ENCODE measurements at places on chromosomes 6 and 20.

DNA sequence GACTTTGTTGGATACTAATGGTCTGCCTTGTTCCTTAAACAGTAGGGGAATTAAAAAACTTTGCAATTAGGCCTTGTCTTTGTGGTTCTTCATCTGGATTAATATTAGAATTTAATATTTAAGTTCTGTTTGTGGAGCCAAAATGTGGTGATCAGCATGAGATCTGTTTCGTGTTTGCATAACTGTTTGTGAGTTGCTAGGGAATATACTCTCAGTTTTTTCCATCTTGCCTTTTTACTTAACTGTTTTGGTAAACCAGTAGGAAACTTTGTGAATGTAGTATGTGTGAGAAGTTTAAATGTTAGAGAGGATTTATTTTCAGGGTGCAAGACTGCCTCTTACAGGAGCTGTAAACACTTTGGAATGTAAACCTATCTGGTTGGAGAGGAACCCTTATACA, 35.6 kb downstream of the LRRC1 start:
- no peak for DNase-seq

DNA sequence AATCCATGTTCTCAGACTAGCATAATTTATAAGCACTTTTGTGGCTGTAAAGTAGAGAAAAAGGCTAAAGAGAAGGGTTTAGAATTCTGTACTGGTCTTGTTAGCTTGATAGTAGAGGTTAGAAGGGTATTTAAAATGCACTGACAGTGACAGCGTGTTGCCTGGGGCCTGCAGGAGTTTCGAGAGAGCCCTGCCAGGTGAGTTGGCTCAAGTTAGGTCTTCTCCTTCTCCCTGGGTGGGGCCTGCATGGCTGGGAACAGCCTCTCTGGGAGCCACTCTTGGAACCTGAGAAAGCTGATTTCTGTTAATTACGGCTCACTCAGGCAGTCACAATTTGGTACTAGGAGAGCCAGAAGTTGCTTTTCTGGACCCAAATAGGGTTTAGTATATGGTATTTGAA, 103.7 kb downstream of the ARID1B start:
- no peak for DNase-seq

DNA sequence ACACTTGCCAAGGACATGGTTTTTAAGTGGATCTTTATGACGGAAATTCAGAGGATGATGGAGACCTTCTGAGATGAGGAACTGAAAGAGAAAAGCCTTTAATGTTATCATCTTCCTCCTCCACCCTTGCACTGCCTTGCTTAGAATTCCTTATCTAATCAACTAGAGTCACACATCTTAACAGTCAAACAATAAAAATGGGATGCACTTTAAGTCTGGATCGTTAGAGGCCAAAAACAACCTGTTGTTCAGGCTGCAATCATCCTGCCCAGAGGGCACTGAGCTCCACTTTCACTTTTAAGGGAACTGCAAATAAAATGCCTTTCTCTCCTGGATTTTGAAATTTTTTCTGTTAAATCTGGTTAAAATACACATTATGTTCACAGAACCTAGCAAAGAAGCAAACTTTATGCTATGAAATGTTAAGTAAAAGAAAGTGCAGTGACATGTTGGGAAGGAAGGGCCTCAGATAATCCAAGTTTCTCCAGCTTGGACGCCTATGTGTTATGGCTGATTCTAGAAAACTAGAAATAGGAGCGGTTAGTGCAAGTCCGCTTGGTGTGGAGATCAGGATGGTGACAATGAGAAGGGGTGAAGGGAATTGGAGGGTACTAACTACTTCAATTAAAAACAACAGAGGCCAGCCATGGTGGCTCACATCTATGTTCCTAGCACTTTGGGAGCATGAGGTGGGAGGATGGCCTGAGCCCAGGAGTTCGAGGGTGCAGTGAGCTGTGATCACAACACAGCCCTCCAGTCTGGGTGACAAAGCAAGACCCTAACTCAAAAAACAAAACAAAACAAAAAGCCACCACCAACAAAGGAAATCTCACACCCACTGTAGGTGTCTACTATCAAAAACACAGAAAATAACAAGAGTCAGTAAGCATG, 66.4 kb upstream of the KIF13A start:
- DNase-seq = no peak

GRCh38 chr6:53532942-53533341, 12.0 kb downstream of the GCLC start:
- DNase-seq = no peak

DNA sequence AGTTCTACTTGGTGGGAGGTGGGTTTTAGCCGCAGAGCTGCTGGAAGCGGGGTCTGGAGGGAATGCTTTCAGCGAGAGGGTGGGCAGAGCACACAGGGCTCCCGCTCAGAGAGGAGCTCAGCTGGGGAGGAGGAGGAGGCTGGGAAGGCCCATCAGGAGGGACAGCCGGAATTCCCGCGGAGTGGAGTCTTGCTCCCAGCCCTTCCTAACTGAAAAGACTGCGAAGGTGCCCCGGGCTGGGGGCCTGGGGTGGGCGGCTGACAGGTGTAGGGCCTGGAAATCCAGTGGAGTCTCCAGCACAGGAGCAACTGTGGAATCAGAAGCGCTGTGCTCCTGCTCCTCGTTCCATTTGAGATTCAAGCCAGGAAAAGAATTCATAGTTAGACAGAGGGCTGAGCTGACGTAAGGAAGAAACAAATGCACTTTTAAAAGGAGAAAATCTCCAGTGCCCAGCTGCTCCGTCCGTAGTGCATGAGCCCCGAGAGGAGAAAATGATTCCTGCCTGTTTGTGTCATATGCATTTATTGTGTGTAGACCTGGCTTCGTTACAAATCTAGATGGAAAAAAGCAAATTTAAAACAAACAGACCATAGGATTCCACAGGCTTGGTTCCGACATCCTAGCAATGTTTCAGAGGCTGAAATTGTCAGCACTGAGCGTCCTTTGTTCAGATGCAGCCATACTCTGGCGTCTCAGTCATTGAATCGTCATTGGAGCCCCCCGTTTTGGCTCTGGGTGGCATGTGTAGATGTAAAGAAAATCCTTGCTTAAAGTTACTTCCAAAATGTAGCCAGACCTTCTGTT, 197.7 kb downstream of the SMOC2 start:
- no peak for DNase-seq

DNA sequence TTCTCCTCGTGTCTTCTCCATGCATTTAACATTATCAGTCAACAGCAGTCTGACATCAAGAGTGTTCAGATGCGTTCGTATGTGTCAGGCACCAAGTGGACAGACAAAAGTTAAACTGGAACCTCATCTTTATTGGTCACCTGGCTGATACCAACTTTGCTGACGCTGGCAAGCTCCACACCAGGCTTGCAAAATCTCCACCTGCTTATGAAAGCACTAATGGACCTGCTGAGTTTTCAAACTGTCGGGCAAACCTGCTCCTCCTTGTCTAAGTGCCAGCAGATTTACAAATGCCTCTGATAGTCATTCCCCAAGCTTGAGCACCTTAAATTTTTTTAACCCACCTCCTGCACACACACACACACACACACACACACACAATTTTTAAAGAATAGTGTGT, 27.9 kb upstream of the DSP start:
- DNase-seq = no peak

DNA sequence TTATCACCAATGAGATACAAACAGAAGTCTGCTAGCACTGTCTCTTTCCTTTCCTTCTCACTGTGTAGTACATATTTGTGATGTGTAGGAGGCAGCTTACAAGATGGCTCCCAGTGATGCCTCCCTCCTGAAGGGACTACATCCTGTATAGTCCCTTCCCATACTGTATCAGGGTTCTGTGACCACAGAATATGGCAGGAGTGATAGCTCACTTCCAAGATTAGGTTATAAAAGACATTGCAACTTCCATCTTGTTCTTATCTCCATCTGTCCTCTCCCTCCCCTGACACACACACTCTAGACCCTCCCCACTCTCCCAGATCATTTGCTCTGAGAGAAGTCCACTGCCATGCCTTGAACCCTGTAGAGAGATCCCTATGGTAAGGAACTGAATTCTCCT, 38.0 kb downstream of the SESN1 start:
- DNase-seq = no peak

Measured in activated T-helper 9 cell treated with anti-CD3 and anti-CD28 coated beads, Interleukin-2, amount 50 U/mL, for 16 hours (primary cell).